ENCODE measurements at places on chromosomes 3 and 15.

DNA sequence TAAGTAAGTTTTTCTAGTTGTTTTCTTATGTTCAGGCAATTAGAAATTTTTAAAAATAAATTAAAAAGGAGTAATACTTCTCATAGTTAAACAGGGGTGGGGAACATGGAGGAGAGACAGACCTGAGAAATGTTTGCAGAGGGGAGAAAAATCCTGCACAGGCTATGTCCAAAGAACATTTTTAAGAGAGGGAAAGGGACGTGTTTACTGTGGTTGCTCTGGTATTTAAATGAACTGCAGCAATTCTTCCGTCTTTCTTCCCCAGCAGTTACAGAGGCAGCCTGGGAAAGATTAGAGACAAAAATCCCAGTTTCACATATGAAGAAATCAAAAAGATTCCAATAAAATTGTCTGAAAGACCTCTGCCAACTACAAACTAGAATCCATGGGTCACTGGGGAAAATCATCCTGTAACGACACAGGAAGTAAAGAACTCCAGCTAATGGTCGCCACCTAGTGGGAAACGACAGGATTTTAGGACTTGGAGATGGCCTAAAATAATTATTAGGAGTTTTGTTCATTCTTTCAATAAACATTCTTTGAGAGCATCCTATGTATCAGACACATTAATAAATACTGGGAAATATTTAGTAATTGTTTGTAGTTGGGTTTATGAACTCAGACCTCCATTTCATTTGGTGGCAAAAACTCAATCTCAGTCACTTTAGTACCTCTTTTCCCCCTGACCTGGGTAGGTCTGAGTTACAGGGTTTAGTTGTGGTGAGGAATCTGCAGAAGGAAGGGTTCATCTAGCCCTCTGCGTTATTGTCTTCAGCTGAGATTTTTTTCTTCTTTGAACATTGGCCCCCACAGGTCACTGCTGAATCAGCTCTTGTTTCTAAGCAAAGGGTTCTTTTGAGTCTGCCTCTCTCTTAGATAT lies 69.9 kb upstream of the GOLIM4 start:
- no peaks in the 10 kb centered on the region for H3K4me1 ChIP-seq
- H3K36me3 ChIP-seq = no peaks in the 10 kb centered on the region
- no peak for DNase-seq
- no peak overlapping the region for H3K4me3 ChIP-seq
- no peak overlapping the region for H3K27ac ChIP-seq

DNA sequence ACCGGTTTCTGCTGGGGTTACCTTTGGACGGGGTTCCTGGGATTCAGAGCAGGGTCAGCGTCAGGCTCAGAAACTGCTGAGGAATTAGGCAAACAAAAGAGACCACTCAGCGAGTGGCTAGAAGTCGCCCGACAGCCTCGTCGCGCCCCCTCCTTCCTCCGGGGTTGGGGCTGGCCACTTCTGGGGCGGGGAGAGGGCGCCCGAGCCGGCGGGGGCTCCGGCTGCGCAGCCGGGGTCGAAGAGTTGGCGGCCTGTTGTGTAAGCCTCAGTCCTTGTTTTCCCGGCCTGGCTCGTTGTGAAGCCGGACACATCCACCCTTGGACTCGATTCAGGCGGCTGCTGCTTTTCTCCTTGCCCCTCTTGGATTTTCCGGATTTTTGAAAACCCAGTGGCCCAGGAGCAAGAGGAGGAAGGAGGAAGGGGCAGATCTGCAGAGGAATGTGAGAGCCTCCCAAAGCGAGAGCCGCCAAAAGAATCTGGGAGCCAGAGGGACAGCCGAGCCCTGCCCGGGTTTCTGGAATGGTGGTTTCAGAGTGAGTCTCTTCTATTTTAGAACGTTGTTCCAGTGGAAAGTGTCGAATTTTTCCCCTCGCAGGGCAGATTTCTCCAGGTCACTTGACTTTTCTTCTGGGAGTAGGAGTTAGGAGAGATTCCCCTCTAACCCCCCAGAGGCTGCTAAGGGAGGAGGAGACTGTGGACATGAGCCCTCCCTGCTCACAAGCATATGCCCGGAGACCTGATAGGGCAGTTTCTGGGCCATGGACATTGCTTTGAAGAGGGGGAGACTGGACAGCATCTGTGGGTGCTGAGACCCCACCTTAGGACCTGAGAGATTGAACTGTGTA lies 666 bp downstream of the SNX33 start:
- H3K36me3 ChIP-seq = peaks cover 17% of the 10 kb centered on the region
- H3K27me3 ChIP-seq = no peaks in the 10 kb centered on the region
- peaks cover 62% of the 10 kb centered on the region for H3K4me1 ChIP-seq
- peak; percentile 68 for DNase-seq

GRCh38 chr3:54599716-54600115 lies 328.1 kb downstream of the LRTM1 start:
- H3K4me3 ChIP-seq = no peak overlapping the region
- no peak for DNase-seq
- no peaks in the 10 kb centered on the region for H3K27me3 ChIP-seq
- no peaks in the 10 kb centered on the region for H3K4me1 ChIP-seq

DNA sequence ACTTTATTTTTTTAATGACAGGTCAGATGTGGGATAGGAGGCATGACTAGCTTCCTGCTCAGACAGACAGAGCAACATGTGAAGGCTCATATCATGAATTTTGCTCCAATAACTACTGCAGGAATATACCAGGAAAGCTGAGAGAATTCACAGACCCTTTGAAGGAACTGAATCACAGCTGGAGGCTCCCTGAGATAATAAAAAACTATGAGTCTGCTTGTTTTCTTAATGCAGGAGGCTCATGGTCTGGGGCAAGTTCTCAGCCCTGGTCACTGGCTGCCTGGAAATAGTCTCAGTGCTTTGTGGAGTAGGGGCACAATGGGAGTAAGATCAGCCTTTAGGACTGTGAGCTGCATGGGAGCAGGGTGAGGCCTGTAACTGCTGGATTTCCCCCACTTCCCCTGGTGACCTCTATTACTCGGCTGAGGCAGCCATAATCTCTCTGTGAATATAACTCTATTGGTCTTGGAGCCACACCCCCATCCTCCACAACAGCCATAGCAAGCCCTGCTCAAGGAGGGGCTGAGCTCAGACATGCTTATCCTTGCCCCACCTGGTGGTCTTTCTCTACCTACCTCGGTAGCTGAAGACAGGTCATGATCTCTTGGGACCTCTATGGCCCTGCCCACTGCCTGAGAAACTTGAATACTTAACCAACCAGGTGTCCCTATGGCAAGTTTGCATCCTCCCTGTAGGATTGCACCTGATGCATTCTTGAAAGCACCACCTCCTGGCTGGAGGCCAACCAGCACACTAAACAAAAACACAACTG lies 281.6 kb upstream of the TMCO5A start:
- no peak overlapping the region for H3K27ac ChIP-seq
- no peaks in the 10 kb centered on the region for H3K27me3 ChIP-seq
- no peaks in the 10 kb centered on the region for H3K36me3 ChIP-seq
- DNase-seq = no peak
- no peak overlapping the region for H3K4me3 ChIP-seq

DNA sequence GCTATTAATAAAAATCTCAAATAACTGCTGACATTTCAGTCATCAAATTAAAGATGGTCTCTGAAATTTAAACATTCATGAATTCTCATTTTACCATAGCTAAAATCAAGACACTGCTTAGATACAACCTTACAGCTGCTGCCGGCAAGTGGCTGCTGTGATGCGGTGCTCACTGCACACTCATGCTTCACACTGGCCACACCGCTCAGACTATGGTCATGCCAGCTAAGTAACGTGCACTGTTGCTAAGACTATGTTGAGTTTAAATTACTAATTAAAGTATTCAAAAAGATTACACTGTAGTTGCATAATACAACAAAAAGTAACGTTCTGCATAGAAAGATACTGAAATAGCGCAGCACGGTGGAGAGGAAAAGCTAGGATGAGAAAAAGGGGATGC lies 12.1 kb downstream of the ATP13A3 start:
- no peak overlapping the region for H3K4me3 ChIP-seq
- H3K4me1 ChIP-seq = peaks cover 5% of the 10 kb centered on the region
- DNase-seq = no peak
- no peaks in the 10 kb centered on the region for H3K36me3 ChIP-seq
- H3K27ac ChIP-seq = no peak overlapping the region
- H3K27me3 ChIP-seq = no peaks in the 10 kb centered on the region

GRCh38 chr15:55782901-55783300 lies 39.9 kb upstream of the PRTG start:
- H3K27ac ChIP-seq = no peak overlapping the region
- H3K4me3 ChIP-seq = no peak overlapping the region
- H3K4me1 ChIP-seq = no peaks in the 10 kb centered on the region
- DNase-seq = no peak

DNA sequence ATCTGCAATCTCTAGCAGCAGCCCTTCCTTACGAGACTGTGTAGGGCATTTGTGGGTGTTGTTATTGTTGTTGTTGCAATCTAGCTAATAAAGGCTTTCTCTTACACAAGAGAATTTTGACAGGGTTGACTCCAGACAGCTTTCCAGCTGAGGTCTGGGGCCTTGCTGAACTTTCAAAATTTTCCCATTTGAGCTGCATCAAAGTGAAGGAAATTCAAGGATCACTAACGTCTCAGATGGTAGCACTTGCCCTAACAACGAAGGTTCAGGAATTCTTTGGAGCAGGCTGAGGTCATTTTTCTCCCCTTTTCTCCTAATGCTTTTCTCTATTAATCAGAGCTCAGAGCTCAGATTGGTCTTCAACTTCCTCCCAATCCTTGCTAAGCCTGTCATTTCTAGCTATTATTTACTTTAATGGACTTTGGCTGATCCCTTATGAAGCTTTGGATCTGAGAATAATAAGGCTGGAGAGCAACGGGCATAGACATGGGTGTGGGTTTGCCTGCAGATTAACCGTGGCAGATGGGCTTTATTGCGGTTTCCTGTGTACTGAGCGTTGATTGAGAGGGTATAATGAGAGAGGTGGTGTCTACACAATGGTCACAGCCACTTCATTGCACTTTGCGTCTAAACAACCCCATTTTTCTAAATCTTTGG lies 614.0 kb upstream of the AGTR1 start:
- no peaks in the 10 kb centered on the region for H3K36me3 ChIP-seq
- no peaks in the 10 kb centered on the region for H3K27me3 ChIP-seq
- H3K27ac ChIP-seq = no peak overlapping the region
- no peak overlapping the region for H3K4me3 ChIP-seq

DNA sequence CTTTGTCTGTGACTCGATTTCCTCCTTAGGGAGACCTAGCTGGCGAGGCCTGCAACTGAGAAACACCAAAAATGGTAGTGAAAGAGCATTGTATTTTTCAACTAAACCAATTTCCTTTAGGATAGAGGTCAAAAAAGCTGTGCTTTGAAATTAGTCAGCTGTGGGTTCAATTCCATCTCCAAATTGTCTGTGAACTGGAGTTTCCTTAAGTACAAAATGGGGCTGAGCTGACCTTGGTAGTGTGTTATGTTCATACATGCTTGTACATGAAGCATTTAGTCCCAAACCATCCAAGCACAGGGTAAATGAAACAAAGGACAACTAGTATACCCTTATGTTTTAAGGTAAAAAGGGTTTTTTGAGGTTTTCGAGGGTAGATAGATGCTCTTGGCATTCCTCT lies 99.3 kb downstream of the RARB start:
- no peaks in the 10 kb centered on the region for H3K4me1 ChIP-seq
- no peak overlapping the region for H3K4me3 ChIP-seq

- H3K4me1 ChIP-seq = no peaks in the 10 kb centered on the region
- H3K27me3 ChIP-seq = no peaks in the 10 kb centered on the region
- no peaks in the 10 kb centered on the region for H3K36me3 ChIP-seq
- no peak for DNase-seq
These were observed 41.3 kb downstream of the NEK11 start for GRCh38 chr3:131067983-131068382.

Measured in lower lobe of right lung (tissue), 2 donors.